Tibial nerve (tissue), 4 donors: ENCODE measurements at places on chromosomes 4 and X.

DNA sequence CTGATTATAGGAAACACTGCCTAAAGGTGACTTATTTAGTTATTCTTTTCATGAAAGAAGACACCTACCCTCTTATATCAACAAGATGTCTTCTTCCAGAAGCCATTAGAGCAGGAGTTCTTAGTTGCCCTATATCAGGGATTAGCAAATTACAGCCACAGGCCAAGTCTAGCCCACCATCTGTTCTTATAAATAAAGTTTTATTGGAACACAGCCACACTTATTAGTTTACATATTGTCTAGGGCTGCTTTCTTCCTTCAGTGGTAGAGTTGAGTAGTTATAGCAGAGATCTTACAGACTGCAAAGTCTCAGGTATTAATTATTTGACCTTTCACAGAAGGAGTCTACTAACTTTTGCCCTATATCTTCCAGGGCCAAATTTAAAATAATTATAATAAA lies 157.2 kb upstream of the NOCT start:
- H3K4me1 ChIP-seq = no peaks in the 10 kb centered on the region
- no peak for DNase-seq
- H3K27ac ChIP-seq = no peak overlapping the region

DNA sequence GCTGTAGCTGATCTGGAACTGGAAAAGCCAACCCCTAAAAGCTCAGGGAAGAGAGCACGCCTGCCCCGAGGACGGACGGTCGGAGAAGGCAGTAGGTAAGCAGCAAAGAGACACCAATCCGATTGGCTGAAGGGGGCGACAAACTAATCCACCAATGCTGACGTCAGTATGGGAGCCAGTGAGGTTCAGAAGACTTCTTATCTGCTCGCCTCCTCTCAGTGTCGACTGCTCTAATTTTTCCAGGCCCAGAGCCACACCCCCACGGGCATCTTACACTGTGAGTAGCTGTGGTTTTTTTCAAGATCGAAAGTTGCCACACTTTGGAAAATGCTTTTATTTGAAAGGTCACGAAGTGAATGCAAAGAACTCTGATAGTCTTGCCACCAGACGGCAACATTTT lies at the start of gene DCAF8L1:
Gene DCAF8L1, minus strand, starts transcription at position 101 of the 400 bp plus-strand sequence. CDS start 115 bp downstream, outside the sequence.
- no peaks in the 10 kb centered on the region for H3K36me3 ChIP-seq
- H3K27ac ChIP-seq = no peak within 1 kb of the TSS
- no peak within 1 kb of the TSS for H3K4me3 ChIP-seq

GRCh38 chrX:122248681-122249080 lies 935.4 kb upstream of the GRIA3 start:
- H3K27ac ChIP-seq = no peak overlapping the region
- no peaks in the 10 kb centered on the region for H3K4me1 ChIP-seq
- no peak for DNase-seq
- H3K36me3 ChIP-seq = no peaks in the 10 kb centered on the region
- H3K27me3 ChIP-seq = no peaks in the 10 kb centered on the region

GRCh38 chr4:25696409-25696808 lies 40.8 kb downstream of the SLC34A2 start:
- DNase-seq = no peak
- H3K36me3 ChIP-seq = no peaks in the 10 kb centered on the region
- no peaks in the 10 kb centered on the region for H3K27me3 ChIP-seq
- no peak overlapping the region for H3K4me3 ChIP-seq
- no peaks in the 10 kb centered on the region for H3K4me1 ChIP-seq

DNA sequence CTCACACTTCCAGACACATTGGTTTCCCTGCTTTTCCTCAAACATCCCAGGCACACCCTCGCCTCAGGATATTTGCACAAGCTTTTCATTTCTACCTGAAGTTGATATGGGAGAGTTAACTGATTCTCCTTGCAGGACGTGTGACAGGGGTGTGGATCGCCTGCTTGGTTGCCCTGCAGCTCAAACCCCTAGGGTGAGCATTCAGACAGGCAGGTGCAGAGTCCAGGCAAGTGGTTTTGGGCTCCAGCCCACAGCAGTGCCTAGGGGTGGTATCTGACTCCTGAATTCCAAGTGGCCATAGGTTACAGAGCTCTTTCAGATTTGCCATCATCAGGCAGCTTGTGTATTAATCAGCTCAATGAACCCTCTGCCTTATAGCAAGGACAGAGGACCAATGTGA lies 1104.2 kb upstream of the IGFBP7 start:
- no peaks in the 10 kb centered on the region for H3K27me3 ChIP-seq
- no peak overlapping the region for H3K27ac ChIP-seq
- H3K4me1 ChIP-seq = no peaks in the 10 kb centered on the region
- H3K4me3 ChIP-seq = no peak overlapping the region
- no peaks in the 10 kb centered on the region for H3K36me3 ChIP-seq

DNA sequence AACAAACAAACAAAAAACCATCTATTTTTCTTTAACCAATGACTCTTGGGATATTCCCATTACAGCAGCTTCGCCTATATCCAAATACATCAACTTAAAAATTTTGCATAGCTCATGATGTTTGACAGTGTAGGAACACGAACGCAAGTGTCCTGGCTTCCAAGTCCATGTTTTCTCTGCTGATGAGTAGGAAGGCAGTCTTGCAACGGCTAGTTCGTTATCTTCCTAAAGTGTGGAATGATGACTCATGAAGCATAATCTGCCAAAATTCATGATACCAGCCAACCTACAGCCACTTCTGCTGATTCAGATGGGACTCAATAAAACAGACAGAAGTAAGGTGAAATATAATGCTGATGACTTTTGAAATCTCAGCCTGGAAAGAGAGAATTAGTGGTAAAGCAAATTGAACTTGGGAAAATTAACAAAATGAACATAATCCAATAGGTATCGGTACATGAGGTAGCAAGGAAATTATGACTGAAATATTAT lies 6.4 kb upstream of the SEPTIN11 start:
- no peaks in the 10 kb centered on the region for H3K4me1 ChIP-seq
- H3K27me3 ChIP-seq = no peaks in the 10 kb centered on the region
- H3K36me3 ChIP-seq = no peaks in the 10 kb centered on the region
- no peak overlapping the region for H3K27ac ChIP-seq
- no peak for DNase-seq

DNA sequence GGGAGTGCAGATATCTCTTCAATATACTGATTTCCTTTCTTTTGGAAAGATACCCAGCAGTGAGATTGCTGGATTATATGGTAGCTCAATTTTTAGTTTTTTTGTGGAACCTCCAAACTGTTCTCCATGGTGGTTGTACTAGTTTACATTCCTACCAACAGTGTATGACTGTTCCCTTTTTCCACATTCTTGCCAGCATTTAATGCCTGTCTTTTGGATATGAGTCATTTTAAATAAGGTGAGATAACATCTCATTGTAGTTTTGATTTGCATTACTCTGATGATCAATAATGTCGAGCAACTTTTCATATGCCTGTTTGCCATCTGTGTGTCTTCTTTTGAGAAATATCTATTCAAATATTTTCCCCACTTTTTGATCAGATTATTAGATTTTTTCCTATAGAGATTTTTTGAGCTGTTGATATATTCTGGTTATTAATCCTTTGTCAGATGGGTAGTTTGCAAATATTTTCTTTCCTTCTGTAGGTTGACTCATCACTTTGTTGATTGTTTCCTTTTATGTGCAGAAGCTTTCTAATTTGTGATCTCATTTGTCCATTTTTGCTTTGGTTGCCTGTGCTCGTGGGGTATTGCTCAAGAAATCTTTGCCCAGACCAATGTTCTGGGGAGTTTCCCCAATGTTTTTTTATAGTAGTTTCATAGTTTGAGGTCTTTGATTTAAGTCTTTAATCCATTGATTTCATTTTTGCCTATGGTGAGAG lies 552.7 kb downstream of the ZNF674 start:
- no peaks in the 10 kb centered on the region for H3K36me3 ChIP-seq
- no peak overlapping the region for H3K4me3 ChIP-seq
- no peak for DNase-seq
- no peaks in the 10 kb centered on the region for H3K27me3 ChIP-seq

GRCh38 chr4:89117115-89117514 lies 5.8 kb downstream of the TIGD2 start:
- H3K27ac ChIP-seq = no peak overlapping the region
- no peak overlapping the region for H3K4me3 ChIP-seq
- no peaks in the 10 kb centered on the region for H3K27me3 ChIP-seq
